Lower lobe of right lung (tissue), 2 donors: ENCODE measurements at places on chromosomes 16 and 17. TPM values are rescaled to one million over a fixed set of nuclear protein-coding genes. Genes with fewer than 3 reads are reported as not detected.
A peak's percentile ranks its signal among the peaks of the same experiment; 100 is the strongest.

- no peaks in the 10 kb centered on the region for H3K27me3 ChIP-seq
- H3K4me1 ChIP-seq: no peaks in the 10 kb centered on the region
- no peak overlapping the region for H3K27ac ChIP-seq
- DNase-seq: no peak
- peaks cover 74% of the 10 kb centered on the region for H3K36me3 ChIP-seq
These were observed 15.7 kb upstream of the RNF213 start for GRCh38 chr17:80244871-80245509.

DNA sequence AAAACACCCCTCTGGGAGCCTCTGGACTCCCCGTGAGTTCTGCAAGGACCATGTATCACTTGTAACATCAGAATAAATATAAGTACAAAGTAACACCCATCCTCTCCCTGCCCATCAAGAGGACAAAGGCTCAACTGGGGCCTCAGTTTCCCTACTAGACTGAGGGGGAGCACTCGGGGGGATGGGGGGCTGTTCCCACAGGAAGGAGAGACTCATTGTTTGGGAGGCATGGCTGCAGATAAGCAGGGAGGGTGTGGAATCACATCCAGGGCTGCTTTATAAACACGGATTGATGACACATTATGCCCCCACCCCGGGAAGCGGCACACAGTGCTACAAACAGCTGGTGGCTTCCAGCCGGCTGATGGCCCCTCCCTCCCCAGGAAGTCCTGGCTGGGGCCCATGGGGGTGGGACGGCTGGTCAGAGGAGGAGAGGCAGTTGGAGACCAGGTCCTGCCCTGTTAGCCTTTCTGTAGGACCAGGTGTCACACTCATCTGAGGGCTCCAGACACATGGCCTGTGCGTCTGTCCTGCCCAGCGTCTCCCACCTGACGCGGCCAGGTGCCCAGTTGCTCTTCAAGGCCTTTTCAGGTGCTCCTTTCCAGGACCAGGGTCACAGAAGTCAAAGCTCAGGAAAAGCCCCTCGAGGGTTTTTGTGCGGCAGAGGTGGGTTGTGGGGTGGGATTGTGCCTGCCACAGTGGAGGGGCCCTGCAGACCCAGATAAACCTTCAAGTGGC, 1.3 kb upstream of the MPG start:
- peaks cover 62% of the 10 kb centered on the region for H3K4me1 ChIP-seq
- H3K4me3 ChIP-seq: peak overlapping the region; percentile 92
- peak overlapping the region; percentile 94 for H3K27ac ChIP-seq
- H3K27me3 ChIP-seq: peaks cover 4% of the 10 kb centered on the region
- DNase-seq: peak; percentile 73

The SHBG gene
- total RNA-seq: not detected

GRCh38 chr16:15621456-15621855, 21.5 kb downstream of the MARF1 start:
- DNase-seq: no peak
- no peaks in the 10 kb centered on the region for H3K27me3 ChIP-seq
- H3K27ac ChIP-seq: no peak overlapping the region
- no peaks in the 10 kb centered on the region for H3K4me1 ChIP-seq
- H3K36me3 ChIP-seq: peaks cover 100% of the 10 kb centered on the region

The KCNG4 gene
- total RNA-seq: not detected

DNA sequence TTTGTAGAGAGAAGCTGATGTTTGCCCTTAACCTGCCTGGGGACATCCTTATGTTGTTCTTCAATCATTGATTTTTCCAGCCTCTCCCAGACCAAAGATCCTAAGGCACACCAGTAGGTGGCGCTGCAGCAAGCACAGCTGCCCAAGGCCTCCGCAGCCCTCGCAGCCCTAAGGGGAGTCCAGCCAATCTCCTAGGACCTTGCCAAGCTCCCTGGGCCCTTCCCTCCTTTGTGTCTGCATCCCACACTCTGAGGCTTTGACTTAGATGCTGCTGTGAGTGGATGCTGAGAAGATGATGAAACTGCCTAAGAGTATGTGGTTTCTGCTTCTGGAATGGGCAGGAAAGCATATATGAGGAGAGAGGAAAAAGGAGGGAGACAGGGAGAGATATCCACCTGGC, 47.1 kb downstream of the SPACA3 start:
- DNase-seq: no peak
- no peaks in the 10 kb centered on the region for H3K36me3 ChIP-seq
- H3K27ac ChIP-seq: no peak overlapping the region

The NLRC5 gene
- total RNA-seq: 47.5 TPM

The APOBR gene
- 29.2 TPM for total RNA-seq

DNA sequence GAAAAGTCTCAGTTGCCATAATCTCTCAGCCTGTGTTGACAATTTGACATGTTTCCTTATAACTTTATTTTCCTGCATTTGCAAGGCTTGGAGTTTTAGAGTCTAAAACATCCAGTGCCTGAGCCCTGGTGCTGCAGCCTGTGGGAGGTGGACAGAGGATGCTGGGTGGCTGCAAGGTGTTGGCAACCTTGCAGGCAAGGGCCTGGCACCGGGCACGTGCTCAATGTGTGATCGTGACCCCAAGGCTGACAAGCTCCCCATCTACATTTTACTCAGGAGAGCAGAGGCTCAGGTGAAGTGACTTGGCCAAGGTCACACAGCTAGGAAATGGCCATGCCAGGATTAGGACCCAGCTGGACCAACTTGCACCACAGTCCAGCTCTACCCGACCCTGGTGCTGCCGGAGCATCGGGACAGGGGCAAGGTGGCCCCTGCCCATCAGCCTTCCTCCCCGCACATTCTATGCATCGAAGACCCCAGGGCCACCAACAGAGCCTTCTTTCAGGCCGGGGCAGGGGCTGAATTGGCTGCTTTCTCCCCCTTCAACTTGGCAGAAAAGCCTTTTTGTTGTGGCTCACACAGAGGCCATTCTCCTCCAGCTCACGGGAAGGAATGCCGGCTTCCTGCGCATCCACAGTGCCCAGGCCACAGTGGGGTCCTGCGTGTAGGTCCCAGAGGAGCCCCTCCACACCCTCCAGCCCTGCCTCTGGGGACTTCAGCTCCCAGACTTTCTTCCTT, 23.1 kb downstream of the MMP15 start:
- peaks cover 10% of the 10 kb centered on the region for H3K36me3 ChIP-seq
- H3K27ac ChIP-seq: no peak overlapping the region
- H3K4me1 ChIP-seq: peaks cover 25% of the 10 kb centered on the region
- no peak overlapping the region for H3K4me3 ChIP-seq
- H3K27me3 ChIP-seq: no peaks in the 10 kb centered on the region
- DNase-seq: no peak

DNA sequence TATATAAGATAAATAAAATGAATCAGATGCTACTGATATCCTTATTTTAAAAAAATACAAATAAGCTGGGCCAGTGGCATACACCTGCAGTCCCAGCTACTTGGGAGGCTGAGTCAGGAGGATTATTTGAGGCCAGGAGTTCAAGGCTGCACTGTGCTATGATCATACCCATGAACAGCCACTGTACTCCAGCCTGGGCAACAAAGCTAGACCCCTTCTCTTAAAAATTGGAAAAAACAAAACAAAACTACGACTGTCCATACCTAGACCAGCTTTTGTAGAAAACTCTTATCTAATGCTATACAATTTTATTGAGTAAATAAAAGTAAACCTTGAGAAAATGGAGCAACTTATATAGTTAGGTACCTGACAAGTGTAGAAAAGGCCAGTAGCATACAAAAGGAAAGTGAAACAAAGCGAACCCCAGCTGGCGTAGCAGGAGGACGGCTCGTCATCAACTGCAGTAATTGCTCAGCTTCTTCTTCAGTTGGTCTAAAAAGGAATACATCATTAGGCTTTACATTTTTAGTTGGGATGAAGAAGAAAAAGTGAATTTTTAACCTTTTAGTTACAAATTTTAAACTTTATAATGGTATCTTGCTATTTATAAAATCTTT, 23.6 kb downstream of the INTS2 start:
- H3K4me3 ChIP-seq: no peak overlapping the region
- H3K4me1 ChIP-seq: no peaks in the 10 kb centered on the region
- DNase-seq: no peak

The VASN gene
- 17.4 TPM for total RNA-seq

The TTLL6 gene
- total RNA-seq: 2.7 TPM
